H4 (cell line): ENCODE measurements at places on chromosomes 1 and 21. TPM values are rescaled to one million over a fixed set of nuclear protein-coding genes. Genes with fewer than 3 reads are reported as not detected.

ERO1B gene
- total RNA-seq = 3.2 and 4.2 TPM in 2 replicates

GRCh38 chr21:44433791-44434567 lies 21.3 kb upstream of the LRRC3 start:
- no peak for DNase-seq

GRCh38 chr1:58104960-58105359 lies 441.6 kb downstream of the OMA1 start:
- DNase-seq = no peak

GRCh38 chr1:10832703-10833102 lies 36.3 kb upstream of the CASZ1 start:
- no peak for DNase-seq

- no peak for DNase-seq
Measured at GRCh38 chr1:212430416-212430815, 2.3 kb upstream of the NENF start.

DNA sequence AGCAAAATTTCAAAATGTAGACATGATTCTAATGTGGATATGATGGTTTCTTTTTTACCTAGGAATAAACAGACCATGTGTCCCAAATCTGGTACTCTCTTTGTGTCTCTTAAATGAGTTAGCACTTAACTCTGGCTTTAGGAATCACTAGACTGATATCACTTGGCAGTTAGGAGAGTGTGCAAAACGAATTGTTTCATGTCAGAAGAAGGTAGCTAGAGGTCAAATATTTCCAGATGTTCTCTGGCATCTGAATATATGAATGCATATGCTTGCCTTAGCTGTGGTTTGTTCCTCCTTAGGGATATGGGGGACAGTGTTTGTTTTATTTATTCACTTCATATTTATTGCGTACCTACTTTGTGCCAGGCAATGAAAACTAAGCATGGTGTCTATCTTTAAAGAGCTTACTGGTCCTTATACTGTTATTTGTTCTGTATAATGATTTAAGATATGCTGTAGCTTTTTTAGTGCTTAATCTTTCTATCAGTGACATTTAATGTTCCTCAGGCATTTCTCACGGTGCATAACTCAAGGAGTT lies 65.2 kb downstream of the LRRC8C start:
- no peak for DNase-seq

GRCh38 chr1:176552999-176553398 lies 90.0 kb downstream of the PAPPA2 start:
- DNase-seq = no peak

PDZK1 gene
- total RNA-seq = not detected in 2 replicates

- no peak for DNase-seq
Measured at GRCh38 chr1:168161459-168161858, 17.3 kb upstream of the TIPRL start.

DNA sequence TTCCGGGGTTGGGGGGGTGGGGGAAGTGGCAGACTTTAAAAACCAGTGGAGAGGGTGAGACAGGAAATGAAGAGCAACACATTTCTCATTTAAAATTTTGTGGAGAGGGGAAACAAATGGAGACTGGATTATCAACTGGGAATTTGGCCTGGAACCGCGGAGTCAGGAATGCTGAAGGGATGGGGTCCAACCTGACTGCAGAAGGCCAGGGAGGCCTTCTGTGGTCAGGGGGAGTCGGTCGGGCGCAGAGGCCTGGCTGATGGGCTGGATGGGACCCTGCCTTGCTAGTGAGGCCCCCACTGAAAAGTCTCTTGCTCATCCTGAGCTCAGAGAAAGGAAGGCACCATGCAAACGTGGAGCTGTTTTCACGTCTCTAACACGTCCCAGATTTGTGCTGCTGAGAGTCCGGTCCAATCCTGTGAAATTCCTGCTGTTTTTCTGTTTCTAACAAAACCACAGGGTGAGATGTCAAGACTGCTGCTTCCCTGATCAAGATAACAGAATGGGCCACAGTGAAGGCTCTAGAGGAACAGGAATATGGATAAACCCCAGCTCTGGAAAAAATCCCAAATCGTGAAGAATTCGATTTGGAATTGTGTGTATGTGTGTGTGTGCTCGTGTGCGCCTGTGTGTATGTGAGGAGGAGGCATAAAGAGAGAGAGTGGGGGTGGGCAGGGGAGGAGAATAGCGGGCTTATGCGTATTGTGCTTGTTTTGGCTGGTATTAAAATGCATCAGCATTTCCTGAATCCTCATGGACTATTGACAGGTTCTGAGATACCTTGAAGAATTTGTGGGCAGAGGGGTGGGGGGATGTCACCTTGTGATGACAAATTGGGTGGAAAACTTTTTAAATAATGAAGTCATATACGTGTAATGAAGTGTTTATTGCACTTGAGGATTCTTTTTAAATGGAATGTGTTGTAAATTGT lies 117.4 kb downstream of the NGF start:
- DNase-seq = no peak

- DNase-seq = no peak
Measured at GRCh38 chr1:24364605-24364974, 45.4 kb downstream of the GRHL3 start.

DNA sequence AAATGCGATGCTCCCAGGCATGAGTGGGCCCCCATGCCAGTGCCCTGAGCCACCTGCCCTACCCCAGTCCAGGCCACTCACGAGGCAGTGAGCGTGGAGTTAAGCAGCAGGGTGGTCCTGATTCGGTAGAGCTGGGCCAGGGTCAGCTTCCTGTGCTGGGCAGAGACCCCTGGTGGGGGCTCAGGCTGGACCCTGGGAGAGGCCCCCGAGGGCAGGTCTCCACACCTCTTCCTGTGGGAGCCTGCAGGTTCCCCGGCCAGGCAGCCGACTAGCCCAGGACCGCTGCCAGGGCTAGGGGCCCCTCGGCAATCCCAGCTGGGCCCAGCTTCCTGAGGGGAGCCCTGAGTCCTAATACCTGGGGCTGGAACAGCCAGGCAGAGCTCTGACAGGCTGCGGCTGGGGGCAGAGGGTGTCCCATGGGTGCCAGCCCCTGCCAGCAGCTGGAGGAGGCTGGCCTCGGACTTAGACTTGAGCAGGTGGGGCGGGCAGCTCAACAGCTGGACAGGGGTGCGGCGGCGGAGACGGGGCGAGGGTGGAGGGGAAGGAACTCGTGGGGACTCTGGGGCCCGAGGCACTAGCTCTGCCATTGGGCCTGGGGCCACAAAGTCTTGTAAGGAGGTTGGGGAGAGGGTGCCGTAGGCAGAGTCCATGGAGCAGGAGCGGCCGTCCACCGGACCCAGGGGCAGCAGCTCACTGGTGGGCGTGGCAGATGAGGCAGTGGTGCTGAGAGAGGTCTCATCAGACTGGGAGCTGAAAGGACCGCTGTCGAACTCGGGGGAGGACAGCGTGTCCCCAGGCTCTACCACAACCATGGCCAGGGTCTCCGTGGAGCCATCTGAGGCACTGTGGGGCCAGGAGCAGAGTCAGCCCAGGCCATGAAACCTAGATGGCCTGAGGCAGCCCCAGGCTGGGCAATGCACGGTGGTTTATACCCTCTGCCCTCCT lies 2.0 kb upstream of the TNFRSF25 start:
- no peak for DNase-seq

EPS8L3 gene
- total RNA-seq = not detected in 2 replicates
